ENCODE measurements at places on chromosomes 13 and 19. TPM values are rescaled to one million over a fixed set of nuclear protein-coding genes. Genes with fewer than 3 reads are reported as not detected.

- H3K27ac ChIP-seq = peak overlapping the region; percentile 33
- peak overlapping the region; percentile 60 for H3K4me3 ChIP-seq
- H3K27me3 ChIP-seq = peaks cover 68% of the 10 kb centered on the region
- H3K4me1 ChIP-seq = peaks cover 8% of the 10 kb centered on the region
Observed at GRCh38 chr13:111115965-111116521, 933 bp downstream of the ARHGEF7 start.

DNA sequence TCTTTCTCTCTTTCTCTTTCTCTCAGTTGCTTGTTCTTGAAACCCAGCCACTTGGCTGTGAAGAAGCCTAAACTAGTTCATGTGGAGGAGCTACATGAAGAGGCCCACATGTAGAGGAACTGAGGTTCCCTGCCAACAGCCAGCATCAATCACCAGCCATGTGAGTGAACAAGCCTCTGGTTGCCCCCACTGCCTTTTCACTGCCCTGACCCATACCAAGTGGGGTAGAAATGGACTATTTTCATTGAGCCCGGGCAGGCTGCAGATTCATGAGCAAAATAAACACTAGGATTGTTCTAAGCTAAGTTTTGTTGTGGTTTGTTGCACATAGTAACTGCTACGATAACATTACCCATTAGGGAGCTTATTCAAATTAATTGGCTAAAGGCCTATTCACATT is 78.7 kb upstream of the FAM216B start:
- no peaks in the 10 kb centered on the region for H3K4me1 ChIP-seq
- no peak for DNase-seq
- H3K27me3 ChIP-seq = no peaks in the 10 kb centered on the region
- no peak overlapping the region for H3K4me3 ChIP-seq
- no peak overlapping the region for H3K27ac ChIP-seq

DNA sequence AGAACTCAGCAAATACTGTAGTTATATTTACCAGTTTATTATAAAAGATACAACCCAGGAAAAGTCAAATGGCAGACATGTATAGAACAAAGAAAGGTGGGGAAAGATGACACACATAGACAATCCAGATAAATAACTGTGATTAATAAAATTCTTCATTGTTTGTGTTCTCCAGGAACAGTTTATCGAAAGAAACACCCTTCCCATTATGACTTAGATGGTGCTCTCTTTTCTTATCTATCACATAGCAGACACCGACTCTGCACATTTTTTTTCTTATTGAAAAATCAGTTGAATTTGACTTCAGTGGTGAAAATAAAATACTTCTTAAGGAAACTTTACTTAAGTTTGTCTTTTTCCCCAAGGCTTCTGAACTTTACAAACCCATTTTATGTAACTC is 6.2 kb downstream of the ZNF708 start:
- no peak overlapping the region for H3K4me3 ChIP-seq
- H3K27me3 ChIP-seq = no peaks in the 10 kb centered on the region
- DNase-seq = no peak
- peaks cover 13% of the 10 kb centered on the region for H3K36me3 ChIP-seq

C3 gene
- 34.1 TPM for polyA plus RNA-seq

DNA sequence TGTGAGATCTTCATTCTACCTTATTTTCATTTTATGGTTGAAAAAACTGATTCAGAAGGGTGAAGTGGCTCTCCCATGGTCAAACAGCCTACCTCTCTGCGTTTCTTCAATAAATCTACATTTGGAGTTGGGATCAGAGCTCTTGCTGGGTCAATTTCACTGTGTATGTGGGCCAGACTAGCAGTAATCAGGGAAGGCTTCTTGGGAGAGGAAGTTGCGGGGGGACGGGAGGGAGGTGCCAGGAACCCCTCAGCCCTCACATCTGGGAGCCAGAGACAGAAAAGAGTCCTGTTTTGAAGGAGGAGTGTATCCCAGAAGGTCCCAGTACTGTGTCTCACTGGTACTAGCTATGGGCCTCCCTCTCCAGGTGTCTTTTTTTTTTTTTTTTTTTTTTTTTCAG is 934 bp downstream of the KXD1 start:
- H3K27ac ChIP-seq = peak overlapping the region; percentile 97
- H3K4me3 ChIP-seq = peak overlapping the region; percentile 85
- no peaks in the 10 kb centered on the region for H3K27me3 ChIP-seq
- no peak for DNase-seq

DNA sequence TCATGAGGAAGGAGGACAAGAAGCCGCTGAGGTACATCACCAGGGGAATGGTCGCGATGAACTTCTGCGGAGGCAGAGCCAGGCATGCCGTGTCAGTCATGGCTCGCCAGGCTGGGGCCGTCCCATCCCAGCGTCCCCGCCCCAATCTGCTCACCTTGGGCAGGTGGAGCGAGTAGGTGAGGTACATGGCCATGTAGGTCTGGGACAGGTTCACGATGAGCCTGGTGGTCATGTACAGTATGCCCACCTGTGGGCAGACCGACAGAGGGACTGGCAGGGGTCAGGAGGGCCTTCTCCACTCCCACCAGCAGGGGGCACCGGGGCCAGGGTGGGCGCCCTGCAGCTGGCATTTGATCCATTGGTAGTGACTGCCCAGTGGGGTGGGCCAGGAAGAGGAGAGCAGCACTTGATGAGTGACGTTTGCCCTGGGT is 8.3 kb downstream of the TEKTIP1 start:
- no peaks in the 10 kb centered on the region for H3K27me3 ChIP-seq
- no peaks in the 10 kb centered on the region for H3K36me3 ChIP-seq
- H3K27ac ChIP-seq = peak overlapping the region; percentile 75
- DNase-seq = no peak
- peaks cover 30% of the 10 kb centered on the region for H3K4me1 ChIP-seq
- H3K4me3 ChIP-seq = no peak overlapping the region

DNA sequence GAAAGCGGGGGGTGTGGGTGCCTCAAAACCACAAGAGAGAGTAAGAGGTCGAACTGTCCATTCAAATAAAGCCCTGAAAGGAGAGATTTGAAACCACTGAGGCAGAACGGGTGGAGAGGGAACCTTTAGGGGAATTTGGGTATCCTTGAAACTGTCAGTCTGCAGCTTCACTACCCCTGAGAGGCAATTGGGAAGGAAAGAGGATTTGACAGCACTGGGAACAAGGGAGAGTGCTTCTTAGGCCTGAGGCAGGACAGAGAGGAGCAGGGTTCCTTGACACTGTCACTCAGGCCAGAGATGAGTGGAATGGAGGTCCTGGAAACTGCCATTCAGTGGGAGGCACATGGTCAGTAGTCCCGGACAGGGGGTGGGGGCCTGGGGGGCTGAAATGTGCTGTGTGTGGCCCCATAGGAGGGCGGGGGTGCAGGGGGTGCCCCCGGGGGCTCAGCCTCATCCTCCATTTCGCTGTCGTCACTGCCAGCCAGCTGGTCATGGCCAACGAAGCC is 5.0 kb downstream of the GFY start:
- H3K4me1 ChIP-seq = peaks cover 34% of the 10 kb centered on the region
- H3K4me3 ChIP-seq = no peak overlapping the region
- H3K27ac ChIP-seq = no peak overlapping the region
- no peaks in the 10 kb centered on the region for H3K36me3 ChIP-seq
- peaks cover 97% of the 10 kb centered on the region for H3K27me3 ChIP-seq

FUT1 gene
- polyA plus RNA-seq = 2.7 TPM

DNA sequence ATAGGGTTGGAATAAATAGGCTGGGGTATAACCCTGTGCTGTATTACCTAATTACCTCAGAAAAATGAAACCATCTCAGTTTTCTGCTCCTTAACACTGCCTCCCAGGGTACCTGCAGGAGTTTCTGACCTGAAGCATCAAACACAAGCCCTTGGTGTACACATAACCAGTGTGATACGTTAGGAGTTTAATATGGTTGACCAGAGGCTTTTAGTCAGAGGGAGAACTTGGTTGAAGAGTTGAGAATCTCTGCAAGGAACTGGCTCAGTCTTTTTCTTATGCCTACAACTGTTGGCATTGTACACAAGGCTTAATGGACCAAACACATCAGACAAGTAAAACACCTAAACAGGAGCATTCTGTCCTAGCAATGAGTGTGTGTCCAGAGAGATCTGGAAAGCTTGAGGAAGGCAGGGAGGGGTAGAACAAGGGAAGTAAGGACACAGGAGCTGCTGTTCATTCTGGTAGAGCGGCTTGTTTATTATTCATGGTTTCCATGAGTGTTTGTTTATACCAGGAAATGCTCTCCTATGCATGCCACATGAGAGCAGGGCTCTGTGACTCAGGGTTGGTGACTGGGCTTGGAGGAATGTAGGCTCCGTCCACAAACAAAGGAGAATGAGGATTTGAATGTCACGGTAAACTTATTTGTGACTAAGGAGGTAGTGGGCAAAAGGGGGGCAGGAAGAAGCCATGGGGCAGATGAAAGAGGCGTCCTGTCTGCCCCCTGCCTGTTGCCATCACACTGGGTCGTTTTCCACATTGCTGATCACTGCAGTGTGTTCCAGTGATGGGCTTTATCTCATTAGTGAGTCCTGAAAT is 11.9 kb upstream of the SPATA13 start:
- no peaks in the 10 kb centered on the region for H3K27me3 ChIP-seq
- no peaks in the 10 kb centered on the region for H3K36me3 ChIP-seq
- H3K27ac ChIP-seq = no peak overlapping the region
- DNase-seq = no peak
- H3K4me1 ChIP-seq = no peaks in the 10 kb centered on the region

- H3K4me3 ChIP-seq = no peak overlapping the region
- DNase-seq = no peak
- no peaks in the 10 kb centered on the region for H3K36me3 ChIP-seq
- H3K27me3 ChIP-seq = no peaks in the 10 kb centered on the region
Observed at GRCh38 chr13:39329182-39329639, 273.8 kb downstream of the LHFPL6 start.

- no peak overlapping the region for H3K27ac ChIP-seq
- H3K4me1 ChIP-seq = no peaks in the 10 kb centered on the region
- H3K27me3 ChIP-seq = no peaks in the 10 kb centered on the region
- no peak overlapping the region for H3K4me3 ChIP-seq
Observed at GRCh38 chr13:81207636-81208035, 866.7 kb upstream of the SPRY2 start.

GRCh38 chr19:31177246-31177645 is 172.0 kb downstream of the TSHZ3 start:
- H3K27ac ChIP-seq = no peak overlapping the region
- no peak overlapping the region for H3K4me3 ChIP-seq

- no peak for DNase-seq
- no peaks in the 10 kb centered on the region for H3K27me3 ChIP-seq
- H3K4me1 ChIP-seq = no peaks in the 10 kb centered on the region
- H3K4me3 ChIP-seq = no peak overlapping the region
Observed at GRCh38 chr19:32743021-32743420, 23.5 kb downstream of the TDRD12 start.

- no peaks in the 10 kb centered on the region for H3K36me3 ChIP-seq
- no peaks in the 10 kb centered on the region for H3K4me1 ChIP-seq
- H3K27ac ChIP-seq = no peak overlapping the region
- DNase-seq = no peak
- H3K27me3 ChIP-seq = peaks cover 42% of the 10 kb centered on the region
Observed at GRCh38 chr19:47417107-47417745, 2.1 kb downstream of the MEIS3 start.

DNA sequence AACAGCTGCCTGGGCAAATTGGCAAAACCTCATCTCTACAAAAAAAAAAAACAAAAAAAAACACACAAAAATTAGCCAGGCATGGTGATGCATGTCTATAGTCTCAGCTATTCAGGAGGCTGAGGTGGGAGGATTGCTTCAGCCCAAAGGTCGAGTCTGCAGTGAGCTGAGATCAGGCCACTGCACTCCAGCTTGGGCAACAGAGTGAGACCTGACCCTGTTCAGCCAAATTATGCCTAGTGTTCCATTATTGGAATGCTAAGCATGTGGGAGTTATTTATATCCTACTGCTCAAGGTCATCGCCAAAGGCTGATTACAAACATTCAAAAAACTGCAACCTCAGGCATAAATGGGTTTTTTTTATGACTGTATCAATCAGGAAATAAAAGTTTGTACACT is 1251.0 kb upstream of the PCDH9 start:
- H3K27ac ChIP-seq = no peak overlapping the region
- H3K4me3 ChIP-seq = no peak overlapping the region
- no peak for DNase-seq

ZNF547 gene
- polyA plus RNA-seq = 2.3 TPM

GRCh38 chr13:23680845-23681669 is 110.8 kb downstream of the TNFRSF19 start:
- peaks cover 10% of the 10 kb centered on the region for H3K27me3 ChIP-seq
- H3K4me3 ChIP-seq = no peak overlapping the region
- no peaks in the 10 kb centered on the region for H3K4me1 ChIP-seq

GRCh38 chr19:37217480-37217774 is 587 bp upstream of the ZNF383 start:
- H3K27me3 ChIP-seq = no peaks in the 10 kb centered on the region
- peaks cover 6% of the 10 kb centered on the region for H3K36me3 ChIP-seq
- H3K4me1 ChIP-seq = peaks cover 24% of the 10 kb centered on the region
- peak overlapping the region; percentile 78 for H3K4me3 ChIP-seq

TNFRSF19 gene
- 1.9 TPM for polyA plus RNA-seq

GNG14 gene
- not detected for polyA plus RNA-seq
